Effector memory CD8-positive, alpha-beta T cell (primary cell): ENCODE measurements at places on chromosomes 5 and 9.

DNA sequence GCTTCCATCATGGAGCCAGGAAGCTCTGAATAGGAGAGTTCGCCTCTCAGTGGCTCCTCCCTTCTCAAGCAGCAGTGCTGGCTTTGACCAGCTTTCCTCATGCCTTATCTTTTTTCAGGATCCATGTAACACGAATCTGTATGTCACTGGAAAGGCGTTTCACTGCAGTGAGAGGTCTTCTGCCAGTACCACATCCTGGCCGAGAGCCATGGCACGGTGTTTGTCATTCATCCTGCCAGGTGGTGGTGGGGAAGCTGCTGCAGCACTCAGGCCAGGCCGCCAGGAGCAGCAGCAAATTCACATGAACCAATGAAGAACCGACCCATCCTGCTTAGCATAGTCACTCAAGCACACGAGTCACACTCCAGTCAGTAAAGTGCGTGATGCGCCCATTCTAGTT is 179.0 kb downstream of the FANCC start:
- no peak for DNase-seq

DNA sequence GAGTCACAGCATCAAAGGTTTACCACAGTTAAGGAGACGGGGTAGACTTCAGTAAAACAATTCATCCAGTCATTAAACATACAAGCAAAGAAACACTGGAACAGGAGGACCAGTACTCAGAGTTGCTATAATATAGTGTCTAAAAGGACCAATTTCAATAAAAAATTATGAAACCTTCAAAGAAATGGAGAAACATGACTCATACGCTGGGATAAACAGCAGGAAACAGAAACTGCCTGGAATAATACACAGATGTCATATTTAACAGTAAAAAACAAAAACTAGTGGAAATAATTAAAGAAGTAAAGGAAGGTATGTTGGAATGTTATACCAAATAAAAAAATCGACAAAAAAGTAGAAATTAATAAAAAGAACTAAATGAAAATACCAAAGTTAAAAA is 1075.9 kb downstream of the NR2F1-AS1 start:
- DNase-seq, result no peak

GRCh38 chr5:159003045-159004030 is 96.4 kb downstream of the EBF1 start:
- no peak for DNase-seq

DNA sequence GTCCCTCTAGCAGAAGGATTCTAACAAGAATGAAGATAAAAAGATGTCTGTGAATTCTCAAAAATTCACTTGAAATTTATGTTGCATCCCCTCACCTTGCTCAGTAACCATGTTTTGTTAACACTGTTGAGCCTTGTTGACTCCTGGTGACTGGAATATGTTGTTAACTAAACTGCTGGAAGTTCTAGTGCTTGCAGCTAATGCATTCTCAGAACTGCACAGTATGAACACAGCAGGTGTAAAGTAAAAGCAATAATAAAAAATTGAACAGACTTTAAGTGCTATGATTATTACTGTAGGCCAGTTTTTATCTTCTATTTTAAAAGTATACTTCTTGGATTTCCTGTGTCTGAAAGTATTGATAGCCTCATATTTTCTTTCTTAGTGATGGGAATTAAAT is 388.7 kb upstream of the PTPRD start:
- DNase-seq, result no peak

- DNase-seq, result no peak
These were observed 32.0 kb downstream of the SMIM15 start for GRCh38 chr5:61130289-61130688.

DNA sequence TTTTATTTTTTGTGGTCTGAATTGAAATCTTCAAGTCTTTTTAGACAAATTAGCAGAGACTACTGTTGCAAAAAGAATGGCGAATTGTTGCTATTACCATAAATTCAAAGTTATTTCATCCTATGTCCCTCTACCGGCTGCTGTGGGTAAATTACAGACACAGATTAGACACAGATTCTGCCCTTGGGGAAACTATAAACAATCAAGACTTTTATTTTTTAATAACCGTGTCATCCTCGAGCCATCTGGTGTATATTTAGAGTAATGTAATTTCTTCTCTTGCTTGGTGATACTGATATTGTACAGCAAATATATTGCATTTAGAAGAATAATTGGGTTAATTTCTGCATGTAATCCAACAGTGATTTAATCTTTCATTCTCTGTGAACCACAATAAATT is 228.0 kb upstream of the ADAMTSL1 start:
- DNase-seq, result no peak

DNA sequence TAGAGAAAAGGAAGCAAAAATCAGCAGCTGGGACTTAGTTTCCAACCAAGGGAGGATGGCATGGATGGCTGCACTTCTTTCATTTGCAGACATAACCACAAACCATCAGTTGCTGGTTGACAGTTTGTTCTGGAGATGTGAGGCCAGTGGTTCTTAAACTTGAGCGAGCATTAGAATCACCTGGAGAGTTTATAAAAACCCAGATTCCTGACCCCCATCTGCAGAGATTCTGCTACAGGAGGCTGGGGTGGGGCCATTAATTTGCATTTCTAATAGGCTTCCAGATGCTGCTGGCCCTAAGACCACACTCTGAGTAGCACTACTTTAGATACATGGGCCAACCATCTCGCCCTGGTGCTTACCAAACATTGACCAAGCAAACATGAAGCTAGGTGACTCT is 60.8 kb downstream of the MARCHF3 start:
- DNase-seq, result no peak

GRCh38 chr9:76605321-76605900 is 146.4 kb downstream of the GCNT1 start:
- no peak for DNase-seq

- no peak for DNase-seq
These were observed 60.3 kb upstream of the MAP3K1 start for GRCh38 chr5:56755036-56755555.

- no peak for DNase-seq
These were observed 615 bp downstream of the PSMD5 start for GRCh38 chr9:120841930-120842684.

- no peak for DNase-seq
These were observed 278.4 kb downstream of the NSG2 start for GRCh38 chr5:174323878-174324281.

DNA sequence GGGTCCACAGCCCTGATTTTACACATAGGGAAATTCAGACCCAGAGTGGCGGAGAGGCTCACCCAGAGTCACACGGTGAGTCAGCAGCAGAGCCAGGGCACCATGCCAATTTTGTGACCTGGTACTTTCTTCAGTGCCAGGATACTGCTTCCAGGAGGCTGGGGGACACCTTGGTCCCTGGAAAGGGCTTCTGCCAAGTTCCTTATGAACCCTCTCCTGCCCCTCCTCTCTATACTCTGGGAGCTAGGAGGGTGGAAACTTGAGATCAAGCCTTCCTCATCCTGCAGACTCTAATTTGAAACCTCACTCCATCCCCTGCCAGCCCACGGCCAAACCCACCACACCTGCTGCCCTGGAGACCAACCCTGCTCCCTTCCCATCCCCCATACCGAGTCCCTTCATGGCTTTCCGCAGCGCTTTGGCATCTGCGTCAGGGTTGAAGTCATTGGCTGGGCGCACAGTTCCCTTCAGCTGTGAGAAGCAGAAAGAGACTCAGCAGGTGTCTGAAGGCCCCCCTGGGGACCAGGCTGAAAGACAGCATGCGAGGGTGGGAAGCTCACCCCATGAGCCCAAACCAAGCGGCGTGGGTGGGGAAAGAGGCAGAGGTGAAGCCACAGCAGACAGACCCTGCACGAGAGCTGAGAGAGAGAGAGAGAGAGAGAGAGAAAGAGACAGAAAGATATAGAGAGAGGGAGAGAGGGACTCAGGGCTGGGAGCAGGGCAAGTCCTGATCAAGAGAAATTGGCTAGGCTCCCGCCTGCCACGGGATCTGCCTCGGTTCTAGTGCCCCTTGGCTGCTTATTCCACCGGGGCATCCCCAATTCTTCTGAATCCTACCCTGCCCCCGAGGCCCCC is 33.5 kb downstream of the ANXA6 start:
- DNase-seq, result no peak

- DNase-seq, result no peak
These were observed 93.4 kb downstream of the UNC13B start for GRCh38 chr9:35254984-35255857.

- DNase-seq, result no peak
These were observed 75.8 kb downstream of the GTF3C4 start for GRCh38 chr9:132745756-132746709.

GRCh38 chr9:2072752-2073405 is 57.7 kb downstream of the SMARCA2 start:
- DNase-seq, result no peak
